ENCODE measurements at places on chromosomes 2 and 18.

GRCh38 chr18:58586269-58586668, 42.6 kb downstream of the ALPK2 start:
- no peak for DNase-seq

GRCh38 chr2:94874277-94874997, 3.2 kb downstream of the TEKT4 start:
- DNase-seq: peak; percentile 49

GRCh38 chr2:61288070-61288841, 126.3 kb downstream of the C2orf74 start:
- no peak for DNase-seq

DNA sequence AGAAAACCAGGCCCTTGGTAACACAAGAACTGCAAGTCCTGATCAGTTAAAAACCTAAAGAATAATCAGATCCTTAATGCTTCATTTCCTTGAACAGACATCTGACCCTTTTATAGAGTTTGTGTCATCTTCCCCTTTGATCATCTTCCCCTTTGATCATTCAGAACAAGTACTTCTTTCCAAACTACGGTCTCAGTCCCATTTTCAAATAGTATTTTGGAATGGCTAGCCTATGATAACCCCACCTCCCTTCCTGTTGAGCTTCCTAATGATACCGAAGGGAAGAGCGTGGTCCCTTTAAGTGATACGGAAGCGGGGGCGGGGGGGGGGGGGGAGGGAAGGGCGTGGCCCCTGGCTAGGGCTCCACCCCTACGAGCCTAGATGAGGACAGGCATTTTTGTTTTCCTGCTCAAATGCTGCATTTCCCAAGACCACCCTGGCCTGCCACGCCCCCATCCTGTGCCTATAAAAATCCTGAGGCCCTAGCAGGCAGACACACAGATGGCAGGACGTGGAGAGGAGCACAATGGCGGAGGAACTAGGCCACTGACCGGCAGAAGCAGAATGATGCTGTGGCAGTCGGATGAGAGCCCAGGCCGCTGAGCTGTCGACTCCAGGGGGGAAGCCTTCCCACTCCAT, 24.1 kb upstream of the CHRNA1 start:
- no peak for DNase-seq

DNA sequence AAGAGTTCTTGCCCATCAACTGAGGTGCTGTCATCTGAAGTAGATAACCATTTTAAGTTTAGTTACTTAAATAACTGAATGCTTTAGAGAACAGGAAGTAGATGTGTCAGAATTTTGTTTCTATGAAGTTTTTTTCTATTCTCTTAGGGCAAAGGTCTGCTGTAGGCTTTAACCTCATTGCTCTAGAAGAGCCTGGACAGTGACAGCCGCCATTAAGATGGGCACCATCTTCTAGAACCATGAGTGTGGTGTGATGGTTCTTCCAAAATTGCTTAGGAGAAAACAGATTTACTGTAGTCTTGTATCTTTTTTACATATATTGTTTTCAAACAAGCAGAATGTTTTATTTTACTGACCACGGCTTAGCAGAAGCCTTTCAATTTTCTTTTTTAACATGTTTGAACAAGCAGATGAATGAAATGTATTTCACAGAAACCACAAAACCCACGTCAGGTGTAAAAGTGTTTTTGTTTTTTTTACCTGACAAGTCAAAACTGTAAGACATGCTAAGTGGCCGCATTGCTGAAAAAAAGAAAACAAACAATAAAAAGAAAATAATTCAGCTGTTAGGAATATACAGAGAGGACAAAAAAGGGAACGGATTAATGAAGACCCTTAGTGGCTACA, 77.9 kb downstream of the PRELID3A start:
- DNase-seq: no peak

GRCh38 chr18:56067969-56068671, 480.1 kb upstream of the TCF4 start:
- no peak for DNase-seq

DNA sequence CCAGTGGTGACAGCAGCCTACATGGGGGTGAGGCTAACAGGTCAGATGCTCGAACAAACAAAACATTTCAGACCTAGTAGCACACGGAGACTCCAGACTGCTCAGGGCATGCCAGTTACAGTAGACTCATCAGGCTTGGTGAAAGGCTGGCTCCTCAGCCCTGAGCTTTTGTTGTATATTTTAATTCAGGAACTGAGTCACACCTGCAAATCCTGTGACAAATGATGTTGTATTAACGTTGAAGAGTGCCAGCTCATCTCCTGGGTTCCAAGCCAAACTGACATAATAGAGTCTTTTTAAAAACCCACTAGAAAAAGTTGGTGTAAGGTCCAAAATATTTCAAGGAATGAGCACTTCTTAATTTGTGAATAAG, 65.3 kb downstream of the C1D start:
- DNase-seq: no peak

DNA sequence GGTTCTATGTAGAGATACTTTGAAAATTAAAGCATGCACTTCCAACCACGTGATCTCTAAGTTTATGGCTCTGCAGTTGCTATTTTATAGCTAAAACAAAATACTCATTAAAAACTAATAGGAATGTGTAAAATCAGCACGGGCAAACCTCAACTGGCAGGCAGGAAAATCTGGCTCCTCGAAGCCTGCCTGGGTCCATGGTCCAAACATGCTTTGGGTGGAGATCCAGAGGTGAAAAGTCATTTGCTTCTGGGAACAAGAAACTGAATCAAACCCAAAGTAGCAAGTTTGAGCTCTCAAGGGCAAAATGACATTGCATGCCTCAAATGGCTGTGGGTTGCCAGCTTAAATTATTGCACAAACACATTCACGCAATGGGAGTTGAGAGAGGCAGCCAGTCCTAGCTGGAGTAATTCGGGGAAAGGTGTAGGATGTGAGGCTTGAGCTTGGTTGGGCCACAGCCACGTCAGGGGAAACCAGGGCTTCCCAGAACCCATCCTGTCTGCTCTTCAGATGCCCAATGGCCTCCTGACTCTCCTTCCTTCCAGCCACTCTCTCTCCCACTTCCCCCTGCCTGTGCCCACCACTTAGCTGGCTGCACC, 75.2 kb upstream of the LCLAT1 start:
- DNase-seq: no peak

DNA sequence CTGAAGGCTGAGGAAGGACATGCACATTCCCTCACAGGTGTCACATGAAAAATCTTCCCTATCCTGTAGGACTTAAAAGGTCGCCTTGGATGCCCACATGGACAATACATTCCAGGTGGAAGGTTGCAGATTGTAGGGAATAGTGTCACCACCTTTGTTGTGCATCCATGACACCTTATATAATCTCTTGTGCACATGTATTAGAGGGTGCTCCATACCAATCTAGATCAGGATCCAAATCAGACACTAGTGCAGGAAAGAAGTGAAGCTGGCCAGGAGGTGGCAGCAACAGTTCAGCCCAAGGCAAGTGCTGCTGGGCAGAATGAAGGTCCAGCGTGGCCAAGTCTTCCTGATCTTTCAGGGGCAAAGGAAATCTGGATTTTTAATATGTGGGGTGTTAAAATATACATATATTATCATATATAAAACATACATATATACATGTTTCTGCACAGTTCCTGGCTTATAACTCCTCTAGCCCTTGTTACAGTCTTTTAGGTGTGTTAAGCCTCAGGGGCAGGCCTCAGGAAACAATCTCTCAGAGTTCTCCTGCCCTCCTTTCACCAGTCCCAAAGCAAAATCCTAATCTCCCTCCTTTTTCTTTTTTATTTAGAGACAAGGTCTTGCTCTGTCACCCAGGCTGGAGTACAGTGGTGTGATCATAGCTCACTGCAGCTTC, 16.6 kb downstream of the NIF3L1 start:
- DNase-seq: peak; percentile 62

DNA sequence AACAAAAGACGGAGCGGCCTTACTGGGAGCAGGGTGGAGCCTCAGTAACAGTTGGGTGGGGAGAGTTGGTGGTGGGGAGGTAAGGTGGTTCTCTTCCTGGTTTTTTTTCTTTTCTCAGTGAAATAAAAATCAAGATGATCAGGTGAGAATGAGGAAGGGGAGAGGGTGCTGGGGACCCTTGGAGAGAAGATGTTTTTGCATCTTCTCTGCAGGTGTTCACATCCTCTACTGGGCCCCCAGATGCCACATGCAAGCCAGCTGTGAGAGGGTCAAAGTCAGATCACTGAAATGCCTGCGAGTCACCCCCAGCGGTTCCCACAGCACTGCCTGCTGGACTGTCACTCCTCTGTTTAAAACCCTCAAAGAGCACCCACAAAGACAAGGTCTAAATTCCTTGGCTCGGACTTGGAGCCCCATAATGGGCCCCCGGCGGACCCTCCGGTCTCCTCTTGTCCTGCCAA, 69.8 kb upstream of the FHL2 start:
- no peak for DNase-seq

DNA sequence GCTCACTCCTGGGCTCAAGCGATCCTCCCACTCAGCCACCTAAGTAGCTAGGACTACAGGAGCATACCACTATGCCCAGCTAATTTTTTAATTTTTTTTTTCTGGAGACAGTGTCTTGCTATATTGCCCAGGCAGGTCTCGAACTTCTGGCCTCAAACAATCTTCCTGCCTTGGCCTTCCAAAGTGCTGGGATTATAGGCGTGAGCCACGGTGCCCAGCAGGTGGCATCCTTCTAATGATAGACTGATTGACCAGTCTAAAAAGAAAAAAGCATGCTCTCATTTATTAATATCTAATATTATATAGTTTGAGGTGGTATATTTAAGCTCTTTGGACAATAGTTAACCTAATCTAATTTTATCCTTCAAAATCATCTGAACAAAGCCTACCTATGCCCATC, 198.6 kb downstream of the CAMKMT start:
- DNase-seq: no peak

- no peak for DNase-seq
Observed at GRCh38 chr2:120712180-120712681, 23.4 kb upstream of the GLI2 start.

DNA sequence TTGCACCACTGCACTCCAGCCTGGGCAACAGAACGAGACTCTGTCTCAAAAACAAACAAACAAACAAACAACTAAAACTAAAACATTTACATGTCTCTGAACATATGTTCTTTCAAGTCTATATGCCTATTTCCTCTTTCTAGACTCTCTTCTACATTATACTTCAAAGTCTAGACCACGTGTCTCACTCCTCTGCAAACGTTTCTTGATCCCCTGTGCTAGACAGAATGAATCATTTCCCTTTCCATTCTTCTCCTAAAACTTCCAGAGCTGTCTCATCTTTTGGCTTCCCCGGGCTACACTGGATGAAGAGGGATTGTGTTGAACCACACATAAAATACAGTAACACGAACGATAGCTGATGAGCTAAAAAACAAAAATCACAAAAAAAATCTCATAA, 67.1 kb downstream of the BAZ2B start:
- DNase-seq: no peak

DNA sequence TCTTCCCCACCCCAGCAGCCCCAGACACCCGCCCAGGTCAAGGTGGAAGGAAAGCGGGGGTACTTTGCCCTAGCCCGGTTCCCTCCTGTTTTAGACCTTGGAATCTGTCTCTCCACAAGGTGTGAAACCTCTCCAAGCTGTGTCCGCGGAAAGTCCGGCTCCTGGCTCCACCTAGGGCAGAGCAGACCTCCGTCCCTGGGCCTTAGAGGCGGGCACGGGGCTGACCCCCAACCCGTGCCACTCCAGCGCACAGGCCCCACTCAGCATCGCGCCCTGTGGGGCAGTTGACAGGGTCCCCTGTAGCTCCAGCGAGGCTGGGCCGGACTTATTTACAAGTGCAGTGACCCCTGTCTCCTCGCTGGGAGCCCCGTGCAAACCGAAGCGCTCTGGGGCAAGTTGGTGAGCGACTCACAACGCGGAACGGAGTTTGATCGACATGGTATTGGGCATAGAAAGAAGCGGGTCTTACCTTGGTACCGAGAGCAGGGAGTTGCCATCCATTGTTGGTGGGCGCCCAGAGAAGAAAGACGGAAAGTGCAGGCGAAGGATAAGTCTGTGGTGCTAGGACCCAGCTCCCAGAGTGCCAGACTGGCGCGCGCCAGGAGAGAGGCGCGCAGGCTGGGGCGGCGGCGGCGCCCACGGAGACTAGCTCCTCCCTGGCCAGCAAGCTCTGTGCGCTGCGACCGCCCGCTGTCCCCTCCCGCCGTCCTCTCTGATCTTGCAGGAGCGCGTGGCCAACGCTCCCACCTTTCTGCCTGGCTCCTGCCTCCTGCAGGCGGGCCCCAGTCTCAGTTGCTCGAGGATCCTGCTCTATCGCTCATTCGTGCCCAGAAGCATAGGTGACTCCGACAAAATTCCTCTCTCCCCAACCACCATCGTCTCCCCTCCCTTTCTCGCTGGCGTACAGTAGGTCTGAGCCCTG, at the start of gene SPHKAP:
TSS of gene SPHKAP (minus strand) at position 590 of the 922 bp plus-strand sequence. CDS start at position 501, 89 bp downstream.
- DNase-seq: no peak

- no peak for DNase-seq
Observed at GRCh38 chr18:25144820-25145219, 207.1 kb downstream of the ZNF521 start.

DNA sequence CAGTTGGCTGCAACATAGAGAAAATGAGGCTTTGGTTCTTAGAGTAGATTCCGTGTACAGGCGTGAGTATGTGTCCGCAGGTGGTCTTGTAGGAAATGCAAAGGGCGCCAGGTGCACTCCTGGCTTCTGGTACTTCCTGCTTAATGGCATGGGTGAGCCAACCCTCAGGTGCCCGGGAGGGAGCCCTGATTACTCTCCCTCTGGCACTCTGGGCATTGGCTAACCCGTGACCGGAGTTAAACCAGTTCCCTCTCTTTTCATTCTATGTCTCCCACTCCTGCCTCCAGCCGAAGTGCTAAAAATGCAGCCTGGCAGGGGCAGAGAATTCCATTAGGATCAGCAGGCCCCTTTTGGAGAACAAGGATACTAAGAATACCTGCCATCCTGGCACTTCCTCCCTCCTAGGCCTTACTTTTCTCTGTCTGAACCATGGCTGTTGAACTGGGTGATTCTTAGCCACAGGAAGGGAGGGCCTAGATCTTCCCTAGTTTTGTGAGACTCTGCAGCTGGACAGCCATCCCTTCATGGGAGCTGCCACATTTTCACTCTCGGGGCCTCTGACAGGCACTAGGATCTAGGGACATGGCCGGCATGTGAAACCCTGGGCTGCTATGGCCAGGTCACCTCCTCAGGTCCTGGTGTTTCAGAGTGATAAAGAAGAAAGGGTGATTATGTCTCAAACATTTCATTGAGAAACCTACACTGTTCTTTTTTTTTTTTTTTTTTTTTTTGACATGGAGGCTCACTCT, 6.5 kb downstream of the MERTK start:
- no peak for DNase-seq

GRCh38 chr2:29629495-29629894, 291.9 kb downstream of the ALK start:
- no peak for DNase-seq

GRCh38 chr2:39377226-39377939, 59.7 kb downstream of the MAP4K3 start:
- DNase-seq: no peak

All from T-helper 2 cell (primary cell).